ENCODE measurements at places on chromosomes 16 and 17.

GRCh38 chr17:17725752-17726457, 44.6 kb downstream of the RAI1 start:
- DNase-seq: no peak

DNA sequence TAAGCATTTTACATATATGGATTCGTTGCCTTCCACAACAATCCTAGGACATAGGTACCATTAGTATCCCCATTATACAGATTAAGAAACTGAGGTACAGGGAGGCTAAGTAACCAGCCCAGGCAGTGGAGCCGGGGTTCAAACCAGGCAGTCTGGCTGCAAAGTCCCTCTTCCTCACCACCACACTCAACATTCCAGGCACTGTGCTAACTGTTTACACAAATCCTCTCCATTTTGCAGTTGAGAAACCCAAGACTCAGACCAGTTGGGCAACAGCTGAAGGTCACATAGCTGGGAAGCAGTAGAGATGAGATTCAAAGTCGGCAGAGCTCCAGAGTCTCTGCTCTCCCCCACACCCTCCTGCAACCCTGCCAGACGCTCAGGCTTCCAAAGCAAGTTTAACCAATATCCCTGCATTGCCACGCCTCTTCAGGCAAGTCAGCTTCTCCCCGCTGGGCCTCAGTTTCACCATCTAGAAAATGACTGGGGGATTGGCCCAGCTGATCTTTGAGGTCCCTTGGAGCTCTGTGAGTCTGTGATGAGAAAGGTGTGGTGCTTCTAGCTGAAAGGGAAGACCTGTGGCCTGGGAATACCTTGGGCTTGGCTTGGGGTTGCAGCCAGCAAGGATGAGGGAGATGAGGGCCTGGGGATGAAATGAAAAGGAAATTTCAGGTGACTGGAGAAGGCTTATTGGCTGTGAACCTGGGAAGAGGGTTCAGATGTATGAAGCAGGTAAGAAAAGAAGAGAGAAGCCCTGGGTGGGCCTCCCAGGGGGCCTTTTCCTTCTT, 14.0 kb downstream of the CCR7 start:
- no peak for DNase-seq

GRCh38 chr17:944266-944826, 35.2 kb downstream of the NXN start:
- no peak for DNase-seq

GRCh38 chr17:79789943-79790804, 6.7 kb downstream of the CBX8 start:
- no peak for DNase-seq
